ENCODE measurements at places on chromosomes 5 and 9. TPM values are rescaled to one million over a fixed set of nuclear protein-coding genes. Genes with fewer than 3 reads are reported as not detected.
A peak's percentile ranks its signal among the peaks of the same experiment; 100 is the strongest.

DNA sequence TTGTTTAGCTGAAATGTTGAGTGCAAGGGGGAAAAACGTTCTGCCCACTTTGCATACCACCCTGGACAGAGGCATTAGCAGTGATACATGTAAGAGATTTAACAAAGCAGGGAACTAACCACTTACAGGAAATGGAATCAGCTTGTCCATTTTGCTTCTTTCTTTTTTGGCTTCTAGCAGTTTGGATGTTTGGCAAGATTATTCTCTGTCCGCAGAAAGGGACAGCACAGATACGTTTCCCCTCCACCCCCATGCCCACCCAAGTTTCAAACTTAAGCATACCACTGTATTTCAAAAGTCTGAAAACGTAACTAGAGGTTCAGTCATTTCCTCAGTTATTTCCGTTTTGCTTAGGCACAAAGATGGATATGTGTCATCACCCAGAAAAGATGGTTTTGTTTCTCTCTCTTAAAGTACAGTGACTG is 118.4 kb downstream of the GDNF start:
- no peak for DNase-seq

DNA sequence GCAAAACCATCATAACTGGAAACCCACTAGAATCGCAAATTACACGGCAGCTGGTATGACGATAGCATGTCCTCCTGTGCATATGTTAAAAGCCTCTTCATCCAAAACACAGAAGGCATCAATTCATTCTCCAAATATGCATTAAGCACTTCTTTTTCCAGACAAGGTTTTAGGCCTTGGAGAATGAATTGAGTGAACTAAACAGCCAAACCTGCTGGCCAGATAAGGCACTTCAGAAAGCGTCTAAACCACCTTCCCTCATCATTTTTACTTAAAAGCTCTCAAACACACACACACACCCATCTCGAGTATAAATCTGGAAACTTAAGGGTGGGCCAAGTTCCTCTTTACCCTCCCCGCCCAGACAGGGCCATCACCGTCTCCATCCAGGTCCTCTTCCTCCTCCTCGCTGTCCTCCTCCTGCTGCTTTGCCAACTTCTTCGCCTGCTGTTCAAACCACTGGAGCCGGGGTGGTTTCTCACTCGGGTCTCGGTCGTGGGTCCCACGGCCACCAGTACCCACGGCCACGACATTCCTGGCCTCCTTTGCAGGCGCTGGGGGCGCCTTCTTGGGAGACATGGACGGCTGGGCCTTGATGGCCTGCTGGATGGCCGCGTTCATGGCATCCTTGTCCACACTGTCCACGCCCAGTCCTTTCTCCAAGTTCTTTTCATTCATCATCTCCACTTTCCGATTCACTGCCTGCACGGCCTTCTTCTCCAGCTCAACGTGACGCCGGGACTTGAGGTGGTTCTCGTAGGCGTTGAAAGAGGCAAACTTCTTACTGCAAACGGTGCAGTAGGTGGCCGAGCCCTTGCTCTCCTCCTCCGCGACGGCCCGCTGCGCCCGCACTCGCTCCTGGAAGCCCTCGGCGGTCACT is 696 bp downstream of the ZNF622 start:
- no peak for DNase-seq

TRIM52 gene
- 52.7 TPM for polyA plus RNA-seq

DNA sequence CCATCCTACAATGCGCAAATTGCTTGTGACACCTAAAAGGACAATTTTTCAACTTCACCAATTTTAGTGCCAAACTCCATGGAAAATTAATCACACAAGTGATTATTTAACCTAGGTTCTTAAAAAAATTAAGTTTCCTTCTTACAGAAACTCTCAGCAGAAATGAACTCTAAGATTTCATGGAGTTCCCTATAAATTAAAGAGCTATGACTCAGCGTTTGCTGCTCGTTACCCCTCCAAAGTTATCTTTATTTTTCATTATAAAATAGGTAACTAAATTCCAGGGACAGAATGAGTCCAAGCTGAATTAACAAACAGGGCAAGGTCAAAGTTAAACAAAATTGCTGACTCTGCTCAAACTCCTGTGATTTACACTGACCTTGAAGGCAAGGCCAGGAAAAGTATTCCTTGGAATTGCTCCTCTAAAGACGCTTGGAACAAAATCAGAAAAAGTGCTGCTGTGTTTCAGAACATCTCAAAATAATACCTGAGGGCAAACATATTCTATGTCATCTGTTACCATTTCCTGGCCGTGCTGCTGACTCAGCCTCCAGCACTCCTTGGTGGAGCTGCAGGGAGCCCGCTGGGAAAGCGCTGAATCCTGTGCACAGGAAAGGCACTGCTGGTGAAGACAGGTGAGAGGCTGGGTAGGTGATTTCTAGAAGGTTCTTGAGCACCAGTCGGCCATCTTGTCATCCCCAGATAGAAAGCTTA is 2.5 kb upstream of the CMBL start:
- DNase-seq, result no peak

GRCh38 chr9:117325110-117325731 is 89.6 kb downstream of the ASTN2 start:
- DNase-seq, result no peak

IL17B gene
- polyA plus RNA-seq, result 1.1 TPM

DNA sequence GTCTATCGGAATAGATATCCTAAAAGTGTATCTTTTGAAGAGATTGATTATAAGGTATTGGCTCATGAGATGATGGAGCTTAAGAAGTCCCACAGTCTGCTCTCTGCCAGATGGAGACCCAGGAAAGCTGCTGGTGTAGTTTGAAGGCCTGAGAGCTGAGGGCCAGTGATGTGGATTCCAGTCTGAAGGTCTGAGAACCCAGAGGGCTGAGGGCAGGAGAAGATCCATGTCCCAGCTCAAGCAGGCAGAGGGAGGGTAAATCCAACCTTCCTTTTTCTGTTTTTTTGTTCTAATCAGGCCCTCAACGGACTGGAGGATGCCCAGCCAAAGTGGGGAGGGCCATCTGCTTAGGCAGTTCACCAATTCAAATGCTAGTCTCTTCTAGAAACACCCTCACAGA is 11.0 kb upstream of the ABL1 start:
- DNase-seq, result no peak

GRCh38 chr9:8917956-8918739 is 1118.6 kb upstream of the DMAC1 start:
- DNase-seq, result no peak

GRCh38 chr9:32707326-32707725 is 71.9 kb upstream of the TAF1L start:
- DNase-seq, result no peak

- no peak for DNase-seq
These were observed 86.7 kb upstream of the SLC30A5 start for GRCh38 chr5:69007163-69007562.

- no peak for DNase-seq
These were observed 353 bp upstream of the PDGFRB start for GRCh38 chr5:150156027-150156368.

DNA sequence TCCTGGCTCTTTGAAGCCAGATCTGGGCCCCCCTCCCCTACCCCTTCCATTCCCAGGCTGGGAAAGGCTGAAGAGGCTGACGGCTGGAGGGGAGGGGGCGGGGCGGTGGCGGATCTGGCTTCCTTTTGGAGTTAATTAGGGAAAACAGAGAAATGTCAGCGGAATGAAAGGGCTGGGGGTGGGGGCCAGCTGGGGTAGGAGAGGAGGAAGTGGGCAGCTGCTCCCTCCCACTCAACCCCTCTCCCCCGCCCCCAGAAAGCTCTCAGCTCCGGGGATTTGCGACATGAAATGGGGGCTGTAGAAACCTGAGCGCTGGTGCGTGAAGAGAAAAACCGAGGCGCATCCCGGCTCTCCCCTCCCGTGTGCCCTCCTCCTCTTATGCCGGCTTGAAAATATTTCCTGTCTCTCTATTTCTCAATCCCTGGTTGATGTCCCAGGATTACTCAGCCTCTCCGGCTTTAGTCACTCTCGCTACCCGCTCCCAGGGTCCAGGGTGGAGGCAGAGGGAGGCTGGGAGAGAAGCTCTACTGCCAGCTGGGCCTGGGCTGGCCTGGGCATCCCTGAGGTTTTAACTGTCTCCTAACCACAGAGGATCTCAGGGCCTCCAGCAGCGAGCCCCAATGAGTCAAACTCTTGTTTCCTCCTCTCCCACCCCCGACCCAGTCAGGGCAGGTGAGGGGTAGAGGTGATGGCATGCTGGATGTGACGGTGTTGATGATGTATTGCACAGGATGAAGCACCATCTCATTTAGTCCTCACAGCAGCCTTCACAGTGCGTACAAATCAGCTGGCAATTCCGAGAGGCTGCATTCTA is 20.1 kb downstream of the PCDHGC5 start:
- no peak for DNase-seq

DNA sequence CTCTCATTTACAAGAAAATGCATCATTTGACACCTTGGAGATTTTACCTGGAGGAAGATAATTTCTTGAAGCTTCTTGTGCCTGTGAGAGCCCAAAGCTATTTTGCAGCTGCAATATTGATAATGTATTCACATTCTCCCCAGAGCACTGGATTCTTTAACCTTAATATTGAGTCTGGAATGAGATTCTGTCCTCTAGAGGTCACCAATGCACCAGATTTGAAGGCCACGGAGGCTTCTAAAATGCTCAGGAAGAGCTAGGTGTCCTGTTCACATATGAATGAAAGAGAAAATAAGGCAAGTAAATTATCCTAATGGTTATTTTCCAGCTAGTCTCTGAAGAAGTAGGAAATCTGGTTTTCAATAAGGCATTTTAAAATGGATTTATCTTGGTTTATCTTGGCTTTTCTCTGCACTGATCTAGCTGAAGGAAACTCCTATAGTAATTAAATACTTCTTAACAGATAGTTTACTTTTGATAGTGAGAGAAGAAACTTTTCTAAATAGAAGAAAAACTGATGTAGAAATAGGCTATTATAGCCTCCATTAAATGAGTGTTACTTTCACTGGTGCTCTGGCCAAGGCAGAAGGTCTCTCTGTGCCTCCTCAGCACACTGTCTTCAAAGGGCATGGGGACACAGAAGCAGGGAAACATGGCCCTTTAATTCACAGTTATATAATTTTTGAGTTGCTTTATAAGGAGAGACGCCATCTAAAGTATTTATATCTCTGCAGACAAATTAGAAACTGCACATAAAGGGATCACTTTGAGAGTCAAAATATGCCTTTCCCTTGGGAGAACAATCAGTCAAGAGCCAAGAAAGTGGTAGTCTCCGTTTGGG is 297.0 kb upstream of the ACTBL2 start:
- DNase-seq, result peak; percentile 42

GRCh38 chr5:107370396-107370968 is 300.3 kb downstream of the EFNA5 start:
- no peak for DNase-seq

SLC34A1 gene
- 115 TPM for polyA plus RNA-seq

SPAG8 gene
- polyA plus RNA-seq, result 5.9 TPM

DNA sequence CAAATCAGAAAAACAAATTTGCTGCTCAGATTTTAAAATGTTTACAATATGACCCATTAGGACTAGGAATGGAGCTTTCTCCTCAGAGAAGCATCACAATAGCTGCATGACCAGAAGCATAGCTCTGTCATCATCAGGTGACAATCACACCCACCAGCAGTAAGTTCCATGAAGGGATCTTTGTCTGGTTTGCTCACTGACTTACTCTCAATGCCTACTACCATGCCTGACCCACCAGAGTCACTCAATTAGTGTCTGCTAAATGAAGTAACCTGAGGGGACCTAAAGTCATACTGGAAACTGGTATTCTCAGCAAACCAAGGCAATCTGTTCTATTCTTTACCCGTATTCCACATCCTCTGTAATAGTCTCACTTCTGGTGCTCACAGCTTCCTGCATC is 7.7 kb downstream of the ERMP1 start:
- DNase-seq, result no peak

DNA sequence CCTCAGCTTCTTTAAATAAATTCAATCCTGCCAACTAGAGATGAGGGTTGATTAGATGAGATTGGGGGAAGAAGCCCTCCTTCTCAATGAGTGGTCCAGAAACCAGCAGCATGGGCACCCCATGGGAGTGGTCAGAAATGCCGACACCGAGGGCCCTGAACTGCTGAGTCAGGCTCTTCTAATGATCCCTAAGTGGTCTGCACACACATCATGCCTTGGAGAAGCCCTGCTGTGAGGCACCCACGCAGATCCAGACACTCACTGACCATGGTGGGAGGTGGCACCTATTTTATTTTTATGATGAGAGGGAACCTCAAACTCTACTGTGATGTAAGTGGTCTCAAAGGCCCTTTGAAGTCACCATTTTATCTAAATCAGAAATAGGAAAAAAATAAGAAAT is 72.3 kb upstream of the BOD1 start:
- no peak for DNase-seq

- no peak for DNase-seq
These were observed 38.4 kb downstream of the STXBP1 start for GRCh38 chr9:127650518-127650917.

GRCh38 chr5:175707751-175708375 is 50.0 kb downstream of the HRH2 start:
- DNase-seq, result no peak

SOX30 gene
- polyA plus RNA-seq, result 0.51 TPM

GPR150 gene
- polyA plus RNA-seq, result not detected

PCDHGA12 gene
- polyA plus RNA-seq, result 2.4 TPM

PDLIM4 gene
- polyA plus RNA-seq, result 18.0 TPM

DNA sequence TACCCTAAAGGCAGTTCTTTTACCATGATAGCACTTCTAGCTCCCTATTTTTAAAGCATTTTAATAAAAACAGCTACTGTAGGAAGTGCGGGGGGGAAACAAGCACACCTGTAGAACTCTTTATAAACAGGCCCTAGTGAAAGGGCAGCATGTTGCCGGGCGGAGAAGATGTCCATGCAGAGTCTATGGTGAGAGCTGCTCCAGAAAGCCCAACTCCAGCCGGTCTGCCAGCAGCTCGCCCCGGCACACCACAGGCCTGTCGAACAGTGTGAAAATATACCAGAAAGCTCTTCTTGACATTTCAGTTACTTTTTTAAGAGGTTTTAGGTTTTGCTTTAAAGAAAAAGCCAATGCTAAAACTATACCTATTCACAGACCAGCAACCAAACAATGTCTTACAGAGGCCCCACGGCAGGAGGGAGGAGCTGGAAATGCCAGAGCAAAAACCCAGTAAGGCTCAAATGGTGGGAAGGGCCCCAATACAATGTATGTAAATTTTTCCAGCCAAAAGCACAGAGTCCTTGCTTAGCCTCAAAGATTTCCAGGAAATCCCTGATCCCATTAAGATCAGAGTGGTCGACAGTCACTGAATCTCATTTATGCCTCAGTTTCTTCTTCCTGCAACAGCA is 121.2 kb downstream of the SAXO1 start:
- DNase-seq, result no peak

DNA sequence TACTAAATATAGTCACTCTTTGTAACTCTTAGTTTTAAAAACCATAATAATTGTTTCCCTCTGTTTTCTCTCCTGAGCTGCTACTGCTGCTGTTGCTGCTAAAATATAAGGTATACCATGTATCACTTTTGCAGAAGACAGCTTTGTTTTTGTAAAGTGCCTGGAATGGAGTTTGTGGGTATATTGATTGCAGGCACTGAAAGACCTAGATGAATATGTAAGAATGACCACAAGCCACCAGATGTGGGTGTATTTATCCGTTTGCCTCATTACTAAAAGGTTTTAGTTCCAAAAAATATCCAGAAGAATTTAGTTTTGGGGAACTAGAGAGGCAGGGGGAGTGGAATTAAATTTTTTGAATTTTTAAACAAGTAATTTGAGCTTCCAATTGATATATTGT is 151.1 kb upstream of the CDKN2B start:
- no peak for DNase-seq

CDKN2B-AS1 gene
- polyA plus RNA-seq, result not detected

Measured in left renal cortex interstitium (tissue), 4 donors.